Sciatic nerve (tissue), 2 donors: ENCODE measurements at places on chromosomes 5 and 9. TPM values are rescaled to one million over a fixed set of nuclear protein-coding genes. Genes with fewer than 3 reads are reported as not detected.

GRCh38 chr5:152900332-152900731 lies 495.3 kb upstream of the NMUR2 start:
- no peak for DNase-seq

DNA sequence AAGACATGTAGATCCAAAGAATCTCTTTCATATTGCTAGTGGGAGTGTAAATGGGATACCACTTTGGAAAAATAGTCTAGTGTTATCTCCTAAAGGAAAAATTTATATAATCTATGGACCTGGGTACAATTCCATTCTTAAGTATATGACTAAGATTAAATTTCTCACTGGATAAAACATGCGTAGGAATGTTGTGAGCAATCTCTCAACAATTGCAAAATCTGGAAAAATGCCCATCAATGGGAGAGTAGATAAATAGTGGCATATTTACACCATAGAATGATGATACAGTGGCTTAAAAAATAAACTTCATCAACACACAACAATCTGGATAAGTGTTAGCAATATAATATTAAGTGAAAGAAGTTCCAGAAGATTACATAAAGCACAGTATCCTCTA lies 469.5 kb downstream of the MAN2A1 start:
- no peak for DNase-seq

GRCh38 chr9:109843641-109844040 lies 63.6 kb downstream of the PALM2AKAP2 start:
- DNase-seq, result no peak

DNA sequence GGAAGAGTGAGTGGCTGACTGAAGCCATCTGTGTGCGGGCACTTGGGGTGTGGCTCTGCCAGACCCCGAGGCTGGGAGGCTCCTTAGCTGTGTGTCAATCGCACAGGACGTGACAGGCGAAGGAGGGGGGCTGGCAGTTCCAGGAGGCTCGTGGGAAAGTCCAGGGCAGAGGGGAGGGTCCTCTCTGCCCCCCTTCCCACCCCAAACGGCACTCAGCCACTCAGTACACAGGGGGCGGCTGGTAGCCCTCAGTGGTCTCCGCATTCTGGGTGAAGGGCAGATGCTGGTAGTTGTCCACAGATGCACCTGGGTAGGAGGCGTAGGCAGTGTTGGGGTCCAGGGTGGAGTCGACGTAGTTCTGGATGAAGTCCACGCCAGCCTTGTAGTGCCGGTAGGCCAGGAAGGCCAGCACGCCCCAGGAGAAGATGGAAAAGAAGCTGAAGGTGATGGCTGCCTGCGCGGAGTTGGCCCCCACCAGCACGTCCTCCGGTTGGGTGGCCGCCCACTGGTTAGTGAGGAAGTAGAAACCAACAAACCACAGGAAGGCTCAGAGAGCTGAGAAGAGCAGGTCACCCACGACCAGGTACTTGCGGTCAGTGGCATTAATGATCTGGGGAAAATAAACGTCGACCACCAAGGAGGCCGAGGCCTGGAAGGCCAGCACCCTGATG lies 85.4 kb upstream of the CEP78 start:
- DNase-seq, result no peak

IRX2 gene
- total RNA-seq, result 0.13 TPM

GRCh38 chr5:153824909-153825308 lies 213.8 kb downstream of the FAM114A2 start:
- DNase-seq, result no peak

- DNase-seq, result no peak
Measured at GRCh38 chr5:148384380-148384737, 601 bp downstream of the FBXO38 start.

DNA sequence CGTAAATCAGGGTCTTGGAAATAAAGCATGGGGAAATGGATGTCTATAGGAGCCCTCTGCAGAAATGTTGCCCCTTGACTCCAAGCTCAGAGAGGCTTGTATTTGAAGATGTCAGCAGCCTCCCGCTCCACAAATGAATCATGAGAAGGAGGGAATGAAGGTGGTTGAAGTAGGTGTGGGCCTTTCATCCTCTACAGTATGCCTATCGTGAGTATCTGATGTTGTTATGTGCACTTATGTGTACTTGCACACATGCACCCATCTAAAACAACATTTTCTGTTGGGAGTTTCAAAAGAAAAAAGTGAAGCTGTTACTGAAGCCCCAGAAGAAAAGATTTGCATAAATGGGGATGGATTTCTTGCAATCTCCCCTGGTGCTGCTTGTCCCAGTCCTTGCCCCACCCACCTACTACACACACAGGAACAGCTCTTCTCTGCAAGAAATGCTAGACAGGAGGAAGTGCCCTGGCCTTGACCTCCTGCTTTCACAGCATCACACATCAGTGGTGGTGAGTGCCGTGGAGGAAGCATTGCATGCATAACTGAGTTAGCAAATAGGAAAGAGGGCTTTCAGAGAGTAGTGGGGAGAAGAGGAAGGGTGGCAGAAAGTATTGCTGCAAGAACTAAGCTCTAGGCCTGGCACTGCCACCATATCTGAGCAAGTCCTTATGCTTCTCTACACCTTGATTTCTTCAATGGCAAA lies 156.1 kb downstream of the SNX18 start:
- DNase-seq, result no peak

DNA sequence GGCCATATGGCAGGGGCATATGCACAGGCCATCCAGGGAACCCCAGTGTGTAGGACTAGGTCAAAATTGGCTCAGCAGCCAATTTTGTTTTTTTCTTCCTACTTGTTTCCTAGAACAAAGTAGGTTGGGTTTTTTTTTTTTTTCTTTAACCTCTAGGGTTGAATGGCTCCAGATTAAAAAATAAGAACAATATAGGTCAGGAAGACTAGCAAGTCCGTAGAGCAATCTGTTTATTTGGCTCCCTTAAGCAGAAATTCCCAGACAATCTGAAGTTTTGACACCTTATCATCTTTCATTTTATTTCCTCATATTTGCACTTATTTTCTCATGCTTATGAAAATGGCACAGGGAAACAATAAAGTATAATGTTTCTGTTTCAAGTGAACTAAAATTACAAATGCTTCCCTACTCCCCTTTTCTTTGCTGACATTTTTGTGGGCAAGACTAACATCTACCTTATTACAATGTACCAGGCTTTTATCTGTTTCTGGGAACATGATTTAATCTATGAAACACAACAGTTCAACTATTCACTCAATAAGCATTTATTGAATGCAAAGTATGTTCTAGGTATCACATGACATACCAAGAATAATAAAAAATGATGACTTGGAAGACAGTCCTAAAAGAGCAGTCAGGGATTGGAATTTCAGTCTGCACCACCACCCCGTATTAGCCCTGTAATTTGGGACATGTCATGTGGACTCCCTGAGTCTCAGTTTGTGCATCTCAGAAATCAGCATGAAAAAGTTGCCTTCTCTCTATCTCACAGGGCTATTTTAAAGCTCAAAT lies 30.5 kb downstream of the TLR4 start:
- DNase-seq, result no peak

RUSC2 gene
- 45.7 TPM for total RNA-seq

- no peak for DNase-seq
Measured at GRCh38 chr5:113070901-113071300, 94.3 kb downstream of the DCP2 start.

GRCh38 chr5:164650427-164650826 lies 1145.0 kb downstream of the MAT2B start:
- DNase-seq, result no peak

SVEP1 gene
- 110 TPM for total RNA-seq

- DNase-seq, result no peak
Measured at GRCh38 chr5:76257897-76258296, 145.2 kb upstream of the IQGAP2 start.

AMACR gene
- 7.6 TPM for total RNA-seq

PCDHB7 gene
- total RNA-seq, result 5.0 TPM

- no peak for DNase-seq
Measured at GRCh38 chr5:32346869-32347268, 34.1 kb upstream of the MTMR12 start.

MARVELD2 gene
- 3.6 TPM for total RNA-seq

NR6A1 gene
- total RNA-seq, result 3.3 TPM

GRCh38 chr5:172837640-172838039 lies 3.6 kb downstream of the ERGIC1 start:
- no peak for DNase-seq

PDZD2 gene
- 105 TPM for total RNA-seq

DNA sequence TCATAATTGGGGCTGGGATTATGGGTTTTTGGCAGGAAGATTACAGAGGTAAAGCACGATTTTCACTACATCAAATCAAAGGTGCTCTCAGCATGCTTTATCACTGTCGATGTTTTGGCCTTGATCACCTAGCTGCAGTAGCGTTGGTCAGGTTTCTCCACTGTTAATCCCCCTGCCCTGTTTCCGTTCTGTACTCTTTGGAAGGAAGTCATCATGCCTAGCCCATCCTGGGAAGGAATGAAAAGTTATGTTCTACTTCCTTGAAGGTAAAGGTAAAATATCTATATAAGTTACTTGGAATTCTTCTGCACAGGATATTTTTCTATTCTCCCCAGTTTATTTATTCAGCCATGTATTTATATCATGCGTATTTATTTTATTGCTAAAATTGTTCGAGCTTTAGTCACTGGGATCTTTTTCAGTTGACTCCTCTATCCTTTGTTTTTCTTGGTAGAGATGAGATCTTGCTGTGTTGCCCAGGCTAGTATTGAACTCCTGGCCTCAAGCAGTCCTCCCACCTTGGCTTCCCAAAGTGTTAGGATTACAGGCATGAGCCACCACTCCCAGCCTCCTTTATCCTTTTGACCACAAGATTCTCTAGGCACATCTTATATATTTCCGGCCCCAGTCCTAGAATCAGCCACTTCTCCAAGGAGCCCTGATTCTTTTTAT lies 25.3 kb downstream of the FAF2 start:
- DNase-seq, result no peak

- DNase-seq, result no peak
Measured at GRCh38 chr9:70830618-70831017, 290.8 kb downstream of the TRPM3 start.

DNA sequence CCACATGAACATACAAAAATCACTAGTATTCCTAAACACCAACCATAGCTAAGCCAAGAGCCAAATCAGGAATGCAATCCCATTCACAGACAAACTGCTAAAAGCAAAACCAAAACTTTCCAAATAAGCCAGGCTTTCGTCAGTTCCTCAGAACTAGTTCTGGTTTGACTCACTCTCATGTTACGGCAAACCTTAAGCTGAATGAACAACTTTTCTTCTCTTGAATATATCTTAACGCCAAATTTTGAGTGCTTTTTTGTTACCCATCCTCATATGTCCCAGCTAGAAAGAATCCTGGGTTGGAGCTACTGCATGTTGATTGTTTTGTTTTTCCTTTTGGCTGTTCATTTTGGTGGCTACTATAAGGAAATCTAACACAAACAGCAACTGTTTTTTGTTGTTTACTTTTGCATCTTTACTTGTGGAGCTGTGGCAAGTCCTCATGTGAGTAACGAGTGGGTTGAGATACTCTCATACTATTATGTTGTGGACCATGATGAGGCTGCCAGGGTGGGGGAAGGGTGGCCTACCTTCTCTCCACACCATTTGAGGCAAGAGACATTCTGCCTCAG lies at the start of gene PDCD1LG2:
Gene PDCD1LG2 (plus strand): TSS at position 172 of the 572 bp plus-strand sequence. CDS start 12,016 bp downstream, outside the sequence.
- DNase-seq, result no peak
